GM18507 (cell line): ENCODE measurements at places on chromosomes 6 and 20.

DNA sequence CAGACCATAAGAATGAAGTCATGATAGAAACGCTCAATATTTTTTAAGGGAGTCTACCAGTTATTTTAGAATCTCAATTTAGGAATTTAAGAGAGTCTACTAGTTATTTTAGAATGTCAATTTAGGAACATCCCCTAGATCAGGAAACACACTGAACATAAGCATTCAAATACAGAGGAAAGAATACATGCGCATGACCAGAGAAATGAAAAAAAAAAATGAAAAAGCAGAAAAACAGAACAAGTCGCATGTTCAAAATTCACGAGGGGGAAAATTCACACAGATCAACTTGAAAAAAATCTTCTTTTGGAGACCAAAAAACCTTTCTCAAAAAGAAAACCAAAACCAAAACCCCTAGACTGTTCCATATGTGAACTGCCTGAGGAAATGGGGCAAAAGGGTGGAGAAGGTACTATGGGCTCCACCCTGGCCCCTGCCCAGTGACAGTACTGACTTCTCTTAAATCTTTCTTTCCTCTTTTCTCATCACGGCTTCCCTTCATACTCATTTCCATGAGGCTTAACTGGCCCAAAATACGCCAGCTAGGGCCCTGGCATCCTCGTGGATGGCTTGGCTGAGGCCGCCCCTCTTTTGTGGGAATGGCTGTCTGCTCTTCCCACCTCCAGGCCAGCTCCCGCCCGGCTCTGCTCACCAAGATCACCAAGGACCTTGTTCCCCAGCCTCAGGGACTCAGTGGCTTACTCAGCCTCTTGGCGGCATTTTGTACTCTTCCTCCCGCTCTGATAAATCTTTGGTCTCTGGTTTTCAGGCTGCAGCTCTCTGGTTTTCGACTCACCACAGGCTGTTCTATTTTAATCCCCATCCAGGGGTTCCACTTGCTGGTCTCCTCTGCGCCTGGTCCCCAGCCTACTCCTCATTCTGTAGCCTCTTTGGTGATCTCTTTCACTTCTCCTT lies 11.2 kb downstream of the ZBTB2 start:
- no peak for DNase-seq

- no peak for DNase-seq
Measured at GRCh38 chr20:50138479-50139393, 14.8 kb downstream of the PEDS1 start.

DNA sequence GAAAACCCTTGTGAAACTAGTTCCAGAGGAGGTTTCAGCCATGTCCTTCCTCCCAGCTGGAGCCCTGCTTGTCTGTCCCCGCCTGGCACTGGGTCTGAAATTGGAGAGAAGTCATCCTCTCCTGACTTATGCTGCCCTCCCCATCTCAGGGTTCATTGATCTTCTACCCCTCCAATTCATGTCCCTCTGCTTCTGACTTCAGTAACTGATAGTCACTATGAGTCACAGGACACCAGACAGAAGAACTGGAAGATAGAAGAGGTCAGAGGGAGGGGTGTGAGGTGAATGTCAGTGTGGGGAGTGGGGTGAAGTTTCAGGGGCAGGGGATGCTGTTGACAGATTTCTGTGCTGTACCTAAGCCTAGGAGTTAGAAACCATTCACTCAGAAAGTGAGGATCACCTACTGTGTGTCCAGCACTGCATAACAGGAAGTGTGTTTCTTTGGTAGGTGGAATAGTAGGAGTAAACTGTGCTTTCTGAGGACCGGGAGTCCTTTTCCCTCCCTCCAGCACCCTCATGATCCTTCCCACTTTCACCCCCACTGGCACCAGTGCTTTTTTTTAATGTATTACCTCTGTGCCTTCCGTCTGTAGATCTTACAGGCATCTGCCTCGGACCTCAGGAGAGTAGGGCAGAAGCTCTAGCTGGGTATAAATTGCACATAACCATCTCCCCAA lies 627 bp upstream of the RPP21 start:
- no peak for DNase-seq

DNA sequence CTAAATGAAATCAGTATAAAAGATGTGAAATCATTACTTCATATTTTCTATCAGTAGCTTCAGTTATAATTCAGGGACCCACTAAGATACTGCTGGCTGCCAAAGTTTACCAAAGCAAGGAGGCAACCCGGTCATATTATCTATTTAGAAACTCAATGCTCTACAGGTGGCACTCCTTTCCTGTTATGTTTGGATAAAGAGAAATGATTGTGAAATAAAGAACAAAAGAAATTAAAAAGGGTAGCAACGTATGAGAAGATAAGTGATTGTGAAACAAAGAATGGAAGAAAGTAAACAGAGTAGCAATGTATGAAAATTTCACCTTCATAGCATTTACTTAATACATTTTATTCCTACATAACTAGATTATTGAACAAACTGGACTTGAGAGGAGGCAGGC lies 45.2 kb downstream of the RSPH3 start:
- no peak for DNase-seq

DNA sequence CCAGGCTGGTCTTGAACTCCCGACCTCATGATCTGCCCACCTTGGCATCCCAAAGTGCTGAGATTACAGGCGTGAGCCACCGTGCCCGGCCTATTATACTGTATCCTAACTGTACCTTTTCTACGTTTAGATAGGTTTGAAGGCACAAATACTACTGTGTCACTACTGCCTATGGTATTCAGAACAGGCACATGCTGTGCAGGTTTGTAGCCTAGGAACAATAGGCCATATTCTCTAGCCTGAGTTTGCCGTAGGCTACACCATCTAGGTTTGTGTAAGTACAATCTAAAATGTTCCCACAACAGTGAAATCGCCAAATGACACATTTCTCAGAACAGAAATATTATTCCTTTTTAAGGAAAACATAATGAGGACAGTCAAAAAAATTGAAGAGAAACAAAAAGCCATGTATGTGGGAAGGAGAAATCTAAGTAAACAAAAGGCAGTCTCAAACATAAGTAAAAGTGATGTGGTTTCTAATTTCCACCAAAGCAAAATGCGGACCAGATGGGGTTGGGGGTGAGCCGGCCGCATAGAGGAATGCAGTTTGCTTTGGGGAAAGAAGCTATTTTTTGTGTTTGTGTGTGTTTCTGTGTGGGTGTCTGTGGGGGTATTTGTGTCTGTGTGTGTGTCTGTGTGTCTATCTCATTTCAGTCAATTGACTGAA lies 192.6 kb upstream of the SALL4 start:
- no peak for DNase-seq

- DNase-seq, result no peak
Measured at GRCh38 chr20:38499366-38499765, 26.7 kb downstream of the RALGAPB start.

DNA sequence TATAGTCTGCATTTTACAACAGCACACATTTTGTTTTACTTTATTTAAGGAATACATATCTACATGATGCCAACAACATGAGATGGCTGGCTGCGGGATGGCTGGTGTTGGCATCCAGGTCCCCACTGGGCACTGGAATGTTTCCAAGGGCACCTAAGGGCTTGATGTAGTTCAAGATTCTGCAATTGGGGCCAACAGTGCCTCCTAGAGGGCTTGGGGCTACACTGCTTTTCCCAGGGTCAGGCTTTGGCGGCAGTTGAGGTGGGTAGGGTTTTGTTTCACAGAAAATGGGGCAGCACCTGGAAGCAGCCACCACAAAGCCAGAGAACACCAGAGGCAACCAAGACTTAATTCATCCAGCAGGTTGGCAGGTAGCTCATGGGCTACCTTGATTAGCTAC lies 202.2 kb upstream of the PRND start:
- DNase-seq, result peak; percentile 3

GRCh38 chr6:117540670-117541069 lies 58.2 kb downstream of the DCBLD1 start:
- DNase-seq, result no peak

GRCh38 chr6:27145731-27146455 lies 101.6 kb upstream of the PRSS16 start:
- DNase-seq, result no peak

DNA sequence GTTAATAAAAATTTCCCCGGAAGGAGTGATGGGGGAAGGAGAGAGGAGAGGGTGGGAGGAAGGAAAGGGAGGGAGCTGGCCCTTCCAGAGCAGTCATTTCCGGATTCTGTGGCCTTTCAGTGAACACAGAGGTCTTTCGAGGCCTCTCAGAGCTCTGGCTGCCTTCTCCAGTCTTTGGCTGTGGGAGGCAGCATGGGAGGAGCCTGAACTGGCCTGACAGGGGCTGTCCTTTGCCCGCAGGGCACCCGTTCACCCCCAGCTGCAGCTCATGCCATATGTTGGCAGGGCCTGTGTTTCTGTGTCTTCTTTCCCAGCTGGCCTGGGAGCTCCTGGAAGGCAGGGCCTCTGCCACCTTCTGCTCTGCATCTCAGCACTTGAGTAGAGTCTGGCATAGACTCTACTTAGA lies 95.5 kb downstream of the PPP1R14C start:
- DNase-seq, result no peak

GRCh38 chr6:160300076-160300695 lies 41.6 kb upstream of the SLC22A2 start:
- no peak for DNase-seq

GRCh38 chr6:40907198-40907701 lies 131.8 kb downstream of the UNC5CL start:
- no peak for DNase-seq

- DNase-seq, result no peak
Measured at GRCh38 chr6:16752206-16752866, 8.9 kb downstream of the ATXN1 start.

- no peak for DNase-seq
Measured at GRCh38 chr6:36309203-36309602, 27.5 kb downstream of the BNIP5 start.

DNA sequence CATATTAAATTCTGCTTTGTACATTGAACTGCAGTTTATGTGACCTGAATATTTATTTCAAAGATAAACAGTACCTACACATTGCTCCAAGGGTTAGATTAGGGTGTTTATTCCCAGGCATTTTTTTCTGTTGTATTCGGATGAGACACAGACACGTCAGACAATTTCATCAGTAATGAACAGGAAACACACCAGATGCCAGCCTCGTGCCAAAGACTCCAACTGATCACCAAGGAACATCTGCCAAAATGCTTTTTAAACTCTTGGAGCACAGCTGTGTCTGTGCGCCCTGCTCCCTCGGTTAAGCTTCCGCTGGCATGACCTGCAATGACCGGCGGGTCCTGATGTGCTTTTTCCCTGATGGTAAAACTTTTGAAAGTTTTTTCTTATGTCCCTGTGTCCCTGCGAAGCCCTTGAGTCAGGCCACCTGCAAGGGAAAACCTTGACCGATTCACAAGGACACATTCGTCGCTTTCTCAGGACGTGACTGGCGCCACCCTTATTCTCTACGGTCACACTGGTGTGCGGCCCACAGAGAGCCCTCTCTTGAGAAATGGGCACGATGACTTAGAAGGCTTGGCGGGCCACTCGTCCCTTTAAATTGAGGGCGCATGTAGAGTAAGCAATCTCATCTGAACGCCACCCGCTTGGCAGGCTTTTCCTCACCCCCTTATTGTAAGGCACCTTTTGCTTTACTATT lies 173.9 kb downstream of the QKI start:
- no peak for DNase-seq

DNA sequence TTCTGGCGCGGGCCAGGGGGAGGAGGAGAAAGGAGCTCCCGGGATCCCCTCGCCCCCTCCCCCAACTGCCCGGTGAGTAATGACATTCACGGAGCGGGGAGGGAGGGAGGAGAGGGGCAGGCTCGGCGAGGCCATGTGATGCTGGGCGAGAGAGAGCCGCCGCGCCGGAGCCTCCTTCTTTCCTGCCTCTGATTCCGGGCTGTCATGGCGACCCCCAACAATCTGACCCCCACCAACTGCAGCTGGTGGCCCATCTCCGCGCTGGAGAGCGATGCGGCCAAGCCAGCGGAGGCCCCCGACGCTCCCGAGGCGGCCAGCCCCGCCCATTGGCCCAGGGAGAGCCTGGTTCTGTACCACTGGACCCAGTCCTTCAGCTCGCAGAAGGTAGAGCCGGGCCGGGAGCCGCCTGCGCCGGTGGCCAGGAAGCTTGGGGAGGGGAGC lies at the start of gene GDAP1L1:
Gene GDAP1L1, plus strand, starts transcription at position 178 of the 441 bp plus-strand sequence. Its CDS starts 27 bp downstream, at position 205.
- DNase-seq, result no peak

- no peak for DNase-seq
Measured at GRCh38 chr6:4188801-4189200, 53.4 kb upstream of the ECI2 start.

GRCh38 chr6:150079604-150080003 lies 10.7 kb upstream of the ULBP3 start:
- no peak for DNase-seq

DNA sequence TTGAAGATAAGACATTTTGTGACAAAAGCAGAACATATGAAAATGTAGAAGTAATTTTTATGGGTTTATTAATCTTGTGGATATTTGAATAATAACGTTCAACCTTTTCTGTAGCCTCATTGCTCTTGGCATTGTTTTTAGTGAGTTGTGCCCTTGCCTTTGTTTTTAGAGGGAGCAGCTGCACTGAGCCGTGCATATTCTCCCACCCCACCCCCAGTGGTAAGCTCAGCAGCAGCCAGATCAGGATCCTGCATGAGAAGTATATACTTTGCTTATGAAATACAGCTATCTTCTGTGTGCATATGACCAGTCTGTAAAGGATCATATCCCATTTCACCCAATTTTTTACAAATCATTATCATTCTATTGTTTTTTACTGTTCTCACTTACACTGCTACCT lies 184.2 kb downstream of the COL9A1 start:
- DNase-seq, result no peak

DNA sequence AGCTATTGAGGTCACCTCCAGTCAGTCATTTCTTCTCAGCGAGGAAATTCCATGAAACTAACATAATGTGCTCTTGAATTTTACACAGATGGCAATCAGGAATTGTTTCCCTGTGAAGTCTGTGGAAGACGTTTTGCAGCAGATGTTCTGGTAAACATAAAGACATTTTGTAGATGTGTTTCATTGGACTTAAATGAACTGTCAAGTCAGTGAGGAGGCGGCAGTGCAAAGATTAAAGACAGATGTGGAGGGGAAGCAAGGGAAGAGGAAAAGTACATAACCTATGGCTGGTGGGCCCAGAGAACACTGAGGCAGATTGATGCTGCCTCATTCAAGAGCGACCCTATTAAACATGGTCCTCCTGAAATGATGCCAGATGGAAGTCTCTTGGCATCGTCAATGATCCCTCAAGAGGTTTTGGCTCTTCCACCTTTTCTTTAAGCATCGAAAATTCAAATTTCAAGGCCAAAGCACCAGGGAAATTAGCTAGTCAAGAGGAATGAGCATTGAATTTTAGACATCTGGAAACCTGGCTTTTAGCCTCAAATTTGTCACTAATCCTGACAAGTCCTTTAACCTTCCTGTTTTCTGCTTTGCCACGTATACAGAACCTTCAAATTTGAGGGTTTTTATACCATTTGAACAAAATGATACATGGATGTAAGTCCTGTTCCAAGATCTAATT lies 20.1 kb downstream of the ZC2HC1B start:
- no peak for DNase-seq

DNA sequence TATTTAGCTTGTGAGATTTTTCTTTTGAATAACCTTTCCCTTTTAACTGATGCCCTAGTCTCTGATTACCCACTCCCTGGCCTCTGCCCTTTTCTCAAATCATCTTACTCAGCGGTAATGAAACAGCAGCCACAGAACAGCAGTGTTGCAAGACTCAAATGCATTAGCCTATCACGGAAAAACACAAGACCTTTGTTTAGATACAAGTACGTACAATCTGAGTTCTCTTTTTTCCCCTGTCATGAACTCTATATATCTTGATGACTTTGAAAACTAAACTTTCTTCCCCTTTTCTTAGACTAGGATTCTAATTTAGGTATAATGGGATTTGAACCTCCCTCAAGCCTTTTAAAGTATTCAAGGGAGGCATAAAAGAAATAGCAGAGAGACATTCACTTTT lies 1034.9 kb downstream of the EYS start:
- no peak for DNase-seq

- DNase-seq, result no peak
Measured at GRCh38 chr6:33656844-33657243, 35.7 kb downstream of the ITPR3 start.
